Astrocyte (in vitro differentiated cells and primary cell): ENCODE measurements at places on chromosomes 5 and 9.

DNA sequence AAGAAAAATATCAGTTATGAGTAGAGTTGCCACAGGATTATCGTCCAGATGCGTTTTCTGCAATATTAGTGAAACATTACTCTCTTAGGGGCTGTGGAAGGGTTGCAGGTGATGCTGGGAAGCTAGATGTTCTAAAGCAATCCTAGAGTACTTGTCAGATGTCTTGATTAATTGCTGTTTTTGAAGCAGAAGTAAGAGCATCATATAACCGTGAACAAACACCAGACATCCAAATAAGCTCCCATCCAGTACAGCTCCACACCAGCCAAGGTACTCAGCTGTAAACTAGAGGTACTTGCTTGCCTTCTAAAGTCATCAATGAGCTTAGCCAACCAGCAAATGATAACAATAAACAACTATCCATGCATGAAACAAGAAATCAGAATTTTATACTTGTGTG, 131.1 kb downstream of the ST8SIA4 start:
- no peak for DNase-seq

DNA sequence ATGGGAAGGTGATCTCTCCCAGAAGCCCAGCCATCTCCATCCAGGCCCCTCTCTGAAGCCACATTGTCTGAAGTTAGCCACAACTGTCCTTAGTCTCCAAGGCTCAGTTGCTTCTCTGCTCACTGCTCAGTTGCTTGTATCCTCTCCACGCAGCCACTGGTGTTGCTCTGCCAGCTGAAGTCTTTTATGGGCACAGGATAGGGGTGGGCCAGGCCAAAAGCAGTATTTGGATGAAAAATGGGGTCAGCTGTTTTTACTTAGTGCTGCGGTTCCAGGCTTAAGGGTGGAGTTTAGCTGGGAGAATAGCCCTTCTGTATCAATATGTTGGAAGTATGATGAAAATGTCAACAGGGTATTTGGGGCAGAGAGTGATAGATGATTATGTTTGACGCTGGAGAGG, 168.8 kb upstream of the PPP1R2B start:
- DNase-seq, result no peak

- peak; percentile 32 for DNase-seq
Observed at GRCh38 chr5:39283231-39283818, 64.0 kb upstream of the FYB1 start.

- no peak for DNase-seq
Observed at GRCh38 chr9:133333566-133333965, 2.4 kb downstream of the SURF6 start.

- DNase-seq, result no peak
Observed at GRCh38 chr5:169550227-169550626, 33.3 kb upstream of the SPDL1 start.

GRCh38 chr9:13083963-13084528, 195.4 kb downstream of the MPDZ start:
- DNase-seq, result peak; percentile 71

GRCh38 chr5:160747987-160748386, 104.0 kb downstream of the ATP10B start:
- no peak for DNase-seq

- DNase-seq, result no peak
Observed at GRCh38 chr5:175658299-175659145, 651 bp downstream of the HRH2 start.

GRCh38 chr9:4263591-4263990, 36.3 kb downstream of the GLIS3 start:
- DNase-seq, result no peak

- DNase-seq, result peak; percentile 18
Observed at GRCh38 chr9:120740132-120740531, 25.9 kb upstream of the MEGF9 start.

GRCh38 chr9:111857555-111858211, 38.9 kb upstream of the UGCG start:
- no peak for DNase-seq

DNA sequence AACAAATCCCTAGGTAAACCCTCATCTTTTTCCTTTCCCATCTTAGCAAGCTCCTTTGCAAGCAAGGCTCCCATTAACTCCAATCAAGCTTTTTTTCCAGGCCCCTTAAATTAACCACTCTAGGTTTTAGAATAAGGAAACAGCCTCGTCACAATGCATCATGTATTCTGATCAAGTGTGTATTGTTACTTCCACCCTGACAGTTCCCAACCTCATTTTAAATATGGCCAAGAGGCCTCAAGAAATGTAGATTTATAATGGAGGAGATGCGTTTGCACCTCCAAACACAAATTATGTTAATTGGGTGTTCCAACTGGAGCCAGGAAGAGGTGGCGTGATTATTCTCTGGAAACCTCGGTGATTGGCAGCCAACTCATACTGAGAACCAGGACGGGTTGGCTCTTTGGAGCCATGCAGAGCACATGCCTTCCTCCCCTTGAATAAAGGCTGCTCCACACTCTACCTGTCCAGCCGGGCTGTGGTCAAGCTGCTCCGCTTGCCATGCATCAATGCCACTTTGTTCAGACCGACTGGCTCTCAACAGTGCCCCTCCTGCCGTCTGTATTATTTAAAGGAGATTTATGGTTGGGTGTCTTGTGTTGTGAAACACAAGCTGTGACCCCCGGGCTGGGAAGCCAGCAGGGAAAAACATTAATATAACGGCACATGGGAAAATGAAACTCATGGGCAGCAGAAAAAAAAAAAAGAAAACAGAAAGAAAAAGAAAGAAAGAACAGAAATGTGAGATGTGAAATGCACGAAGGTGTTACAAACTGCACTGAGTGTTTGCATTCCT, 191.1 kb downstream of the EBF1 start:
- no peak for DNase-seq

DNA sequence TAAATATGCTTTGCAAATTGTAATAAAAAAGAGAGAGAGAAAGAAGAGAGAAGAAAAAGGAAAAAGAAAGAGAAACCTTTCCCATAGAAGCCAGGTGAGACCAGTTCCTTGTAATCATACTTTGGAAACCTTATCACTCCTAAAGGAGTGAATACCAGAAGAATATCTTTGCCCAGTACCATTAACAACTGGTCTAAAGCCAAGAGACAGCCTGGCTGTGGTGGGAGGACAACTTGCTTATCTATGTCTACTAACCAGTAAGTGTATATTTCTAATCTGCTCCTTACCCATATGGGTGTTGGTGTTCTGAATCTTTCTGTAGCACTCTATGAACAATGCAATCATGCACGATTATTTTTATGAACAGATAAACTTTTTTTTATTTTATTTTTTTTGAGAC, 10.5 kb upstream of the TXN start:
- peak; percentile 15 for DNase-seq

DNA sequence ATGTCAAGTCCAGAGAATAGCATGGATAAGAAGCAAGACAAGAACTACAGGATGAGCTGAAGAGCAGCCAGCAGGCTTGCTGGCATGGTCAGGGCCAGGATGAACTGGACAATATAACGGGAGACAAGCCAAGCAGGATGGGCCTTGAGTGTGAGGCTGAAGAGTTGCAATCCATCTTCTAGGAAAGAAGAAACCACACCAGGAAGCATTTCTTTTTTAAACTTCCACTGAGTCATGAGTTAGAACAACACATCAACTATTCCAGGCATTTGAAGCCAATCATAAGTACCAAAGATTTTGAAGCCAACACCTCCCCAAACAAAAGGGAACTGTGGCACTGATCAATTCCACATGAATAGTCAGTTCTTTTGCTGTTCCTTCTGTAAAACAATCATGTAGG, 27.3 kb downstream of the SLC31A2 start:
- peak; percentile 81 for DNase-seq

DNA sequence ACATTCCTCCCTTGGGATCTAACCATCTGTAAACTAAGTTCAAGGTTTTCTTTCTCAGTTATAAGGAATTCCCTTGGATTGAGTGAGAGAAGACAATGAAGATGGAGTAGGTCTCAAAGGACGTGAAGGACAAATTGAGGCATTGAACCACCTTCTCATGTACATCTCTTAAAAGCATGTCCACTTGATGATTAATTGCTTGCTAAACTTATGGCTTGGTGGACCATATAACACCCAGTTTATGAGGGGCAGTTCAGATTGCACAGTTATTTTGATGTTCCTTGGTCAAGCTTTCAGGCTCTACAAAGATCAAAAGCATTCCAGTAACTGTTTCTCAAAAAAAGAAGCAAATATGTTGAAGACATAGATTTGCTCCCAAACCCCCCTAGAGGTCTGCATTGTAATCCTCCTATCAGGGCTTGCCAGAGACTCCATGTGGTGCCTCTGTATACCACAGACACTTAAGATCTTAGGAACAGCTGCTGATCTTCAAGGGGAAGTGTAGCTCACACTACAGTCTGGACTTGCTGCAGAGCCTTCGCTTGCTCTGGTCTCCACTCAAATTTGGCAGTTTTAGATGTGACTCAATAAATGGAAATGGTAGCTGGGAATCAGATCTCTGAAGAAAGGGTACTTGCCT, 56.9 kb upstream of the ALDH1A1 start:
- no peak for DNase-seq

- DNase-seq, result peak; percentile 91
Observed at GRCh38 chr5:67268231-67269021, 71.8 kb upstream of the CD180 start.

DNA sequence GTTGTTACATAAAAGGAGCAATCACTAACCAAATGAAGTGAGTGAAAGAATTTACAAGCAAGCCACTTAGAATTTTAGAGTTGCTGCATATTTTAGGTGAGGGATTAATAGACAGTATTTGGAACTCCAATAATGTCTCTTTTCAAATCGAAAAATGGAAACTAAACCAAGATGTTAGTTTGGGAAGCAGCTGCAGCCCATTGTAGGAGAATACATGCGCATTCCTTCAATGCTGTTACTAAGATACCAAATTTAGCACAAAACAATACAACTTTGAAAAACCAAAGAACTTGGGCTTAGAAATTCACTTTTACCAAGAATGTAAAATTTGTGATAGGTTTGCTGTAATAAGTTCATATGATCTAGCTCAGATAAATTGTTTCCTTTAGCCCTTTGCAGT, 411.8 kb upstream of the CDH6 start:
- no peak for DNase-seq

DNA sequence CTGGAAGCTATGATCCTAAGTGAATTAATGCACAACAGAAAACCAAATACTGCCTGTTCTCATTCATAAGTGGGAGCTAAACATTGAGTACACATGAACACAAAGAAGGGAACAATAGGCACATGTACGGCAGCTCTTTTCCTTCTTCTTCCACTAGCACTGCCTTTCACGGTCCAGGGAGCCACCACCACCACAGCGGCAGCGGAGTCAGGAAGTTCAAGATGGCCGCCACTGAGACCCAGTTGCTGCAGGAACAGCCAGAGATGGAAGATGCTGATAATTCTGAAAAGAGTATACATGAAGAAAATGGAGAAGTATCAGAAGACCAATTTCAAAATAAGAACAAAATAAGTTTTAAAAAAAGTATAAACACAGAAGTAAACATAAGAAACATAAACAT, 39.5 kb upstream of the TNFSF15 start:
- DNase-seq, result no peak

DNA sequence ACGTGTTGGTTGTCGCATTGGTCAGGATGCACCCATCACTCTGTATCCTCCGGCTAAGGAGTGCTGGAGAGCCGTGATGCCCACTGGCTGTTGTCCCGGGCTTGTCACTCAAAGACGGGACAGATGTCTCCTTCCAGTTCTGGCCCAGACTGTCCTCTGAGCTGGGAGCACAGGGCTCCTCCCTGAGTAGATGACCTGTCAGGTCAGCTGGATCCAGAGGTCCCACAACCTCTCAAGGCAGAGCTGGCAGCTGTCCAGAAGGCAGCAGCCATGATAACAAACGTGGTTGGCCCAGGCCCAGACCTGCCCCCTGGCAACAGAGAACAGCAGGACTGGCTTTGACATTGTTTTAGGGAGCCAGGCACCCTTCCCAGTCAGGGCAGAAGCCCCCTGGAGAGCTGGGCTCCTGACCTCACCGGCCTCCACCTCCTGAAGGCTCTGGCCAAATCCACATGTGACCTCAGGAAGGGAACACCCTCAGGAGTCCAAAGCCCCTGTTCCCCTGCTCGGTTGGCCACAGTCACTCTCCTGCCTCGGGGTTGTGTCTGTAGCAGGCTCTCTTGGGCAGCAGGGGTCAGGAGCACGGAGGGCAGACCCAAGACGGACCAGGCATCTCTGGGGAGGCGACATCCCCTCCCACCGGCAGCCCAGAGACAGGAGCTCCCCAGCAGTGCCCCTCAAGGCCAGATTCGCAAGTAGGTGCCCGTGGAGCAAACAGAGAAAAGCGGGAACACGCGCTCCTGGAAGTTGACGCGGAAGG, 10.3 kb downstream of the TRIM7 start:
- DNase-seq, result no peak

DNA sequence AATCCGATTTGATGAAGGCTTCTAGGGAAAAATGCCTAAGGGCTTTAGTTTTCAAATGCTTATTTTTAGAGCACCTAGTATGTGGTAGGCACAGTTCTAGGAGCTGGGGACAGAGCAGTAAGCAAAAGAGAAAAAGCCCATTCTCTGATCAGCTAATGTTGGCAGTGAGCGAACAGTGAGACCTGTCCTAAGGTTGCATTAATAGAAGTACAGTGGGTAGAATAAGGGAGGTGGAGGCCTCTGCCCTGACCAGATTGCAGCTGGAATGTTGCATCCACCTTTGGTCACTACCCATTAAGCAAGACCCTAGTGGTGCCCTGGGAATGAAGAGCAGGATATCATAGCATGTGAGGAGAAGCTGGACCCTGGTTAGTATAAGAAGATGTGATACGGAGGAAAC, 20.1 kb downstream of the IL9 start:
- no peak for DNase-seq

- no peak for DNase-seq
Observed at GRCh38 chr9:18499062-18499461, 25.1 kb downstream of the ADAMTSL1 start.
